ENCODE measurements at places on chromosomes 7 and 10. TPM values are rescaled to one million over a fixed set of nuclear protein-coding genes. Genes with fewer than 3 reads are reported as not detected.

DNA sequence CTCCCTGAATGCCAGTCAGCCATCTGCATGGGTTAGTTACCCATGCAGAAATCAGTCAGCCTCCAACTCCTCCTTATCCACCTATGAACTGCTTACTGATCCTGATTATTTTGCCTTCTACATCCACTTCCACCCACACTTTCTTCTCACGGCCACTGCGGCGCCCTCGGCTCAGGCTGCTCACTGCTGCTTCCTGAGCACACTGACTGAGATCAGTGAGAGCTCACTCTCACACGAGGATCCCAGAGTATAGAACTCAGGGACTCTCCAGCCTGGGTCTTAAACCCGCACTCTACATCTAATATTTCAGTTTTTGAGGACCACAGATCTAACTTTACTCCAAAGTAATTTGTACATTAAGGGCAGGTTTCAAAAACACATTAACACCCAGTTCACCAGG, 64.4 kb downstream of the GRB10 start:
- no peak for DNase-seq

DNA sequence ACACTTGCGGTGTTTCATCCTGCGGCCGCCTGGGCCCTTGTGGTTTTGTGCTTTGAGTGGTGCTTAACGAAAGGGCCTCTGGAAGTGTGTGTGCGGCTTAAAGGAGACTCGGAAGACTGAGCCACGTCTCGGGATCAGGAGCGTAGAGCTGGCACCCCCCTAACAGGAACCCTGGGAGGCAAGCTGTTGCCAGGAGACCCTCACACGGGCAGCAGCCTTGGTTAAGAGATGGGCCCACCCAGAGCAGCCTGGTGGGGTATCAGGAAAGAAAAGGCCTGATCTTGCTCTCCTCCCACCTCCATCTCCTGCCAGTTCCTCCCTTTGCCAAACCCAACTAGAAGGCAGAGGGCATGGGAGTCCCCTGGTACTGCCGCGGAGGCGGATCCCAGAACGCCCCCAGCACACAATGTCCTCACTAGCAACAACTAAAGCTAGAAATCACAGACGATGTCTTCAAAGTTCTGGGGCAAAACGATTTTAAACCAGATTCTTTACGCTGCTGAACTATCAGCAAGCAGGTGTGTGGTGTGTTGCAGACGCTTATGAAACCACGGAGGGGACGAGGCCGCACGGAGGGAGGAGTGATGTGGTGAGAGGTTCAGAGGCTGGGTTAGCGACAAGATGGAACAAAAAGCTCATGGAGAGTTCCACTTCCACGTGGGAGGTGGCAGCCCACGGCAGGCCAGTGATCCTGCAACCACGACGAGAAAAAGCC, 67.0 kb upstream of the INPP5A start:
- peak; percentile 37 for DNase-seq

DNA sequence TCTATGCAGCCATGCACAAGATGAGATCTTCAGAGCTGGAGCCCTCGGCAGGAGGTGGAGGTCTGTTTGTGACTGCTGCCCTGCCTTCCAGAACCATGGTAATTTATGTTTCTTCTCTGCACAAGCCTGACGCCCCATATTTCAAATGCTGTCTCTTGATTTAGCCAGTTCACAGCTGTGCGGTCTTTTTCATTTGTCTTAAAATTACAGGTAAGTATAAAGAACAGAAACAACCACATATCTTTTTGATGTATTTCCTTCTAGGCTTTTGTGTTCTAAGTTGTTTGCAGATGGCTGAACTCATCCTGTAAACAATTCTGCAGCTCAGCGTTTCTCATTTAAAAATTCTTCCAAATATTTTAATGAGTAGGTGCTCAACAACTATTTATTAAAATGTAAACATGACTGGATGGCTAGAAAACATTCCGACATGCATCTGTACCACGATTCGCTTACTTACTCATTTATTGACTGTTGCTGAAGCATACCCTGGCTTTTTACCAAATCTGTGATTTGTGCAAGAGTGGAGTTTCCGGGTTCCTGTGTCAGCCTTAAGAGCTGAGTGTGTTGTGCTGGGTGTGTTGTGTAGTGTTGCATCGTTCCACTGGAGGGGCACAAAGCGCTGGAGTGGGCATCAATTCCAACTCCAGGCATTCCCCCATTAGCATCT, 58.9 kb downstream of the PIP4K2A start:
- no peak for DNase-seq

GRCh38 chr10:53331460-53331859, 558.9 kb upstream of the MBL2 start:
- DNase-seq = no peak

- DNase-seq = no peak
Observed at GRCh38 chr7:36054637-36055036, 98.4 kb upstream of the EEPD1 start.

- no peak for DNase-seq
Observed at GRCh38 chr7:8931906-8932646, 498.7 kb downstream of the NXPH1 start.

DNA sequence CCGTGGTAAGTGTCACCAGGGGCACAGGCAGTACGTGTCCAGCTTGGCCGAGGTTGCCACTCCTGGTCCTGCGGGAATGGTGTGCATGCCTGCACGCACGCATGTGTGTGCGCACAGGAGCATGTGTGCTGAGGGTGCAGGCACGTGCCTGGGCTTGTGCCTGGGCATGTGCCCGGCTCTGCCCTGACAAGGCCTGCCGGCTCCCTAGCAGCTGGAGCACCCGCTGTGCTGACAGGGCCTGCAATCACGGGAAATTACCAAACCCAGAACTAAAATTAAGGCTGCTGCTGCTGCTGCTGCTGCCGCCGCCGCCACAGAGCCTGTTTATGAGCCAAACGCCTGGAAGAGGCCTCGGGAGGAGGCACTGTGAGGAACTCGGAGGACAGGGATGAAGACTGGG, 28.7 kb downstream of the GHRHR start:
- no peak for DNase-seq

- no peak for DNase-seq
Observed at GRCh38 chr10:5043716-5044115, 40.1 kb upstream of the AKR1C2 start.

- DNase-seq = no peak
Observed at GRCh38 chr10:42646687-42647640, 8.6 kb upstream of the ZNF33B start.

DNA sequence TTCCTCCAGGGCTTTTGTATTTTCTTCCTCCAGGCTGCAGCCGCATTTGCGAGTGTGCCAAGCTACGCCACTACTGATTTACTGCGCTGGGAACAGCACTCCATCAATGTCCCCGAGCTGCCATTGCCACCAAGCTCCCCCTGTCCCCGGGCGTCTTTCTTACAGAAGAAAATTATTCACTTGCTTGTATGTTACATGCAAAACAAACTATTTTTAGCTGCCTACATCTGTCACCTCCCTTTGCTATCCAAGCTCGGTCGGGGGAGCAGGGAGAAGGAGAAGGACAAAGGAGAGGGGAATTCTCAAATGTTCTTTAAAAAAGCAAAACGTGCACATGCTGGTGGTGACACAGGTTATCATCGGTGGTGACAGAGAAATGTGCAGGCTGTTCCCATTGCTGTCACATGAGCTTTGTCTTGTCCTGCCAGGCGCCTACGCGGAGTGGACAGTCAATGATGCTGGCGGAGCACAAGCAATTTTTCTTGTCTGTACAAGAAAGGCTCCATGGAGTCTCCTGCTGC, 93.1 kb downstream of the ADARB2 start:
- no peak for DNase-seq

DNA sequence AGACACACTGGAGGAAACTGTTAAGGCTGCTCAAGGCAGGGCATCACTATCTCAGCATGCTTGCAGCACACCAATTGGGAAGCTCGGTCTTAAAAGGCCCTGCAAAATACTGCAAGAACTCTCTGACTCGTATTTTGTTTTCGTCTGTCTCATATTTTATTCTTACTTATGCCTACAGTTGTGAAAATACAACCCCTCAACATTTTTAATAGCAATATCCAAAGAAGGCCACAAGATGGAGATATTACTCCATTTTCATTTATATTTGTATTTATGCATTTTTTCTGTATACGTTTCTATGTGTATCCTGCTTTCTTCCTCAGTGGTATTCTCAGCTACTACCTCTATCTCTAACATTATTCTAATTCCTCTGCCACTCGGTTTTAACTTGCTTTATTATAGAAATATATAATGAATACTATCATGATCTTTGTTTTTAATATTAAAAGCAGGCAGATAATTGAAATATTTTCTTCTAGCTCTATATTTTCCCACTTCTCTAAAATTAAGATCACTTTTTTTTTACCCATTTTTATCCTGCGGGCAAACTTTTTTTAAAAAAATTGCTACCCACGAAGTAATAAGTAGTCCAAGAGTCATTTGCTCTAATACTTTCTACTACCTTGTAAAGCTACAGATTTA, 10.0 kb downstream of the DNAJC1 start:
- DNase-seq = no peak

DNA sequence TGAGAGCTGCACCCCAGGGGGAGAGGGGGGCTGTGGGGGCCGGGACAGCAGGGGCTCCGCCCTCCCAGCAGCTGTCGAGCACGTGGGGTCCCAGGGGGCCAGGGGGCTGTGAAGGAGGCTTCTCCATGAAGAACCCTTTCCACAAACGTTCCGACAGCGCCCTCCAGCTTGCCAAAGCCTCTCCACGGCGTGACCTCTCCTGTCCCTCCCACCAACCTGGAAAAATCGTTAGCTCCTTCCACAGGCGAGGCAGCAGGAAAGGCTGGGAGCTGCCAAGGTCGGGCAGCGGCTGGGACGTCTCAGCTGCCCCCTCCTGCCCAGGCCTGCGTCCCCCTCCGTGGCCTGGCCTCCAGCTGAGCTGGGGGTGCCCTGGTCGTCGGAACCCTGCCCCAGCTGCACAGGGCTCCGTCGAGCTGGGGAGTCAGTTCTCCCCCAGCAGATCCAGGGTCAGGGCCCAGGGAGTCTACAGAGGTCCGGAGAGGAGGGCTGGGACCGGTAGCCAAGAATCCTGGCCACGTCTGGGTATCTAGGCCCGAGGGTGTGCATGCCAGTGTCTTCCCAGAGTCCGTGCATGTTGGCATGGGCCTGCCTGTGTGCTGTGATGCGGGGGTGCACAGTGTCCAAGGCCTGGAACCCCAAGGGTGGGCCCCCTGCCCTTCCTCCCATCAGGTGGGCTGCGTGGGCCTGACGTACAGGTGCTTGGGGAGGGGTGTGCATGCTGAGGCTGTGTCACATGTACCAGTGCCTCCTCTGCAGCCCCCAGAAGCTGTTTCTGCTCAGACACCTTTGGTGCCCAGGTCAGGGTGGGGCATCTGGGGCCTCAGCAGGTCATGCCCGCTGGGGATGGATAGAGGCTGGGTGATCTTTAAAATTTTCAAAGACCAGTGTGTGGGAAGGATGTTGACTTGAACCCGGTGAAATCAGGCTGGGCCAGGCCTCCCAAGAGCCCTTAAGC, 66.5 kb downstream of the UNCX start:
- no peak for DNase-seq

- no peak for DNase-seq
Observed at GRCh38 chr7:100484673-100485045, 932 bp downstream of the NYAP1 start.

- DNase-seq = peak; percentile 56
Observed at GRCh38 chr7:81484261-81484660, 285.6 kb downstream of the HGF start.

Gene HTR5A
- total RNA-seq = not detected

Gene CRYGN
- not detected for total RNA-seq

Gene SEMA3D
- total RNA-seq = 0.08 TPM

Gene DNAJB12
- total RNA-seq = 38.7 TPM

Gene PNLIPRP3
- total RNA-seq = not detected

Gene NPFFR1
- not detected for total RNA-seq

Gene MRLN
- total RNA-seq = 119 TPM

Gene SLC26A3
- total RNA-seq = 0.29 TPM
